ENCODE measurements at places on chromosomes 2 and 18.
A peak's percentile ranks its signal among the peaks of the same experiment; 100 is the strongest.

GRCh38 chr2:86628091-86628522, 4.4 kb upstream of the RNF103 start:
- no peak for DNase-seq

DNA sequence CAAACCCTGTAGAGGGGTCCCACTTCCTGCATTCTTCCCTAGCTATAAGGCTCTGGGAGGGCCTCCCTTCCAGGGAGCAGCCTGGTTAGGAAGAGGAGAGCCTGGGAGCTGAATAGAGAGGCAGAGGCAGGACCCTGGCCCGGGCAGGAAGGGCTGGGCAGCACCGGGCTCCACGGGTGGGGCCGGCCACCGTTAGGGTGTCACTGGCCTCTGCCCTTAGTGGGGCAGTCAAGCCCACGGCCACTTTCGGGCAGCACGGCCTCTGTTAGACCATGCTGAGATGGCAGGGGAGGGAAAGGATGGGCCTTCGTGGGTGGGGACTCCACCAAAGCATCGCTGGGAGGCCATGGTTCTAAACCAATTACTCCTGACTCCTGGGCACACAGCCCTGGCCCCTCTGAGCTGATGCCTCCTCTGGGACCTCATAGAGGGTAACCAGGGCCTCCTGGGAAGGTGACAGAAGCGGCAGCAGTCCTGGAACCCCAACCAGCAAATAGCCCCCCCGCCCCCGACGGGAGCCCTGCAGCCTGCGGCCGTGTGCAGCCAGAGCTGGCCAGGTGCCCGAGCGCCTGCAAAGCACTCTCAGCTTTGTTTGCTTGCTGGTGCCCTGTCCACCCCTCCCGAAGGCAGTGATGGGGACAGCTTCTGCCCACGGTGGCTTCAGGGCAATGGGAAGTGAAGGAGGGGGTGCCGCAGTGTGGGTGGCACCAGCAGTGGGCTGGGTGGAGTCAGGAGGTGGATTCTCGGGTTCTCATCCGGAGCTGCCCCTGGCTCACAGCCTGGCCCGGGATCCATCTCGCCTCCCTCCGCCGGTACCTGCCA, 16.3 kb upstream of the HPCAL1 start:
- no peak for DNase-seq

GRCh38 chr2:171939058-171939742, 16.9 kb downstream of the HAT1 start:
- no peak for DNase-seq

DNA sequence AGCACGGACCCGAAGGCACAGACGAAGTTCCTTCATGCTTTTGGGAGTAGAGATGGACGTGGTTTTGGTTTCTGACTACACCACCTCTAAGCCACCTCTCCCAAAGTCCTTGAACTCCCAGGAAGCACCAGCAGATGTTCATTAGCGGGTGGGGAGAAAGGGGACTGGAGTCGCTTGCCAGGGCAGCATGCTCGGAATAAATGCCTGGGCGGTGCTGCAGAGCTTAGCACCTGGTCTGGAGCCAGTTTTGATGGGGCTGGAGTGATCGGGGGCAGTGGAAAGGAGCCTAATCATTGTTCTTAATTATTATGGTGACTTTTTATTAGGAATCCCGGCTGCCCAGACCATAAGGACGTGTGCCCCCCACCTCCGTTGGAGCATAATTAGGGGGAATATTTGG, 220.8 kb downstream of the TFCP2L1 start:
- DNase-seq, result no peak

GRCh38 chr2:169038338-169038757, 7.2 kb upstream of the ABCB11 start:
- no peak for DNase-seq

- no peak for DNase-seq
Observed at GRCh38 chr2:38627391-38627790, 24.7 kb upstream of the HNRNPLL start.

GRCh38 chr2:6309415-6310255, 556.1 kb downstream of the CMPK2 start:
- DNase-seq, result no peak

DNA sequence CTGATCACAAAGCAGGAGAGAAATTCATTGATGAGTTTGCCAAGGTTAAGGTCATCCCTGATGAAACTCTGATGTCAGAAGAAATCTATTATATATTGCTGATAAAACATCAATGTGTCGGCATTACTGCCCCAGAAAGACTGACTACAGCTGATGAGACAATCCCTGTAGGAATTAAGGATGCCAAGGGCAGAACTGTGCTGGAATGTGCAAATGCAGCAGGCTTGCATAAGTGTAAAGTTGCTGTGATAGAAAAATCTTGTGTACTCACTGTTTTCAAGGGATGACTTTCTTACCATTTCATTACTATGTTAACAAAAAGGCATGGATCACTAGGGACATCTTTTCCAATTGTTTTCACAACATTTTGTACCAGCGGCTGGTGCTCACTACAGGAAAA, 19.7 kb upstream of the MARCO start:
- DNase-seq, result no peak

GRCh38 chr2:20416723-20417122, 30.2 kb upstream of the RHOB start:
- no peak for DNase-seq

GRCh38 chr2:30216157-30216556, 15.2 kb upstream of the LBH start:
- DNase-seq, result no peak

DNA sequence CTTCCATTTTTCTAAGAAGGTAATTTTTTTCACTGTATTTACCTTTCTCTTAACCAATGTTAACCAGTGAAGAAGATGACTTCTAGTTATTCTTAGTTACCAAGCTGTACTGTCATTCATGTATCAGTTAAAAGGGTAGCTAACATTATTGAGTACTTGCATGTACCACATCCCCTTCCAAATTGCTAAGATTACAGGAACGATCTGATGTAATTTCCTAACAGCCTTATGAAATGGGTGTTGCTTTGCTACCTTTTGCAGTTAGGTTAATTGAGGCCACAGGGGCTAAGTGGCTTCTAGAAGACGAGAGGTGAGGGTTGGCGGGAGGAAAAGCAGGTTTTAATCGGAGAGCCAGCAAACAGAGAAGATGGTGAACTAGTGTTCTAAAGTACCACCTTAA, 1.8 kb upstream of the SULT6B1 start:
- DNase-seq, result no peak

- DNase-seq, result no peak
Observed at GRCh38 chr18:49745045-49746014, 68.0 kb downstream of the ACAA2 start.

DNA sequence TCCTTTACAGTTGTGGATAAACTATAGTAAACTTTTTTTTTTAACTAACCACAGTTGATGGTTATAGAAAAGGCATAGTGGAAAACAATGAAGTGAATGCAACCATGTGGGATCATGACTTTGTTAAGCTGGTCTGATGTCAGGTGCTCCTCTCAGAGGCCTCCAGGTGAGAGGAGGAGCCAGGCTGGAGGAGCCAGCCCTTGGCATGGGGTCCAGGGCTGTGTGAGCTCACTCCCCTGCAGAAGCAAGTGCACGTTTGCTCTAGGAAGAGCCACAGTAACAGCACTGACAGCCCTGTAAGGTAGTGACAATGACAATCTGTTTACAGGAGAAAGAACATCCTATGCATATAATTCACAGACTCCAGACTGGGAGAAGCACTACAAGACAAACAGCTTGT, 5.7 kb downstream of the PPP1R7 start:
- DNase-seq, result no peak

DNA sequence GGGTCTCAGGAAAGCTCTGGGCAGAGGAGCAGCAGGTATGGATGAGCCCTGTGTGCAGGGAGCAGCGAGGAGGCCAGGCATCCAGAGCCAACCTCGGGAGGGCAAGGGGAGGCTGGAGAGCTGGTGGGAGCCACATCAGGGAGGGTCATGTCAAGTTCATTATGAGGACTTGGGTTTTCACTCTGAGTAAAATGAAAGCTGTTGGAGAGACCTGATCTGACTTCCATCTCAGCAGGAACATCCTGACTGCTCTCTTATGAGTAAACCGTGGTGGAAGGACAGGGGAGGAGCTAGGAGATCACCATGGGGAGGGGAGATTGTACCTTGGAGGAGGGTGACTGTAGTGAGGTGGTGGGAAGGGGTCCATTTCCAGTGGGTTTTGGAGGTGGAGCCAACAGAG, 209.8 kb downstream of the LDLRAD4 start:
- no peak for DNase-seq

GRCh38 chr2:222903234-222904220, 42.7 kb downstream of the ACSL3 start:
- peak; percentile 53 for DNase-seq

- no peak for DNase-seq
Observed at GRCh38 chr2:223625652-223626051, 23.5 kb upstream of the SCG2 start.

- no peak for DNase-seq
Observed at GRCh38 chr2:119294671-119295070, 71.0 kb downstream of the STEAP3 start.

GRCh38 chr2:7513834-7514233, 596.6 kb downstream of the RNF144A start:
- DNase-seq, result no peak

DNA sequence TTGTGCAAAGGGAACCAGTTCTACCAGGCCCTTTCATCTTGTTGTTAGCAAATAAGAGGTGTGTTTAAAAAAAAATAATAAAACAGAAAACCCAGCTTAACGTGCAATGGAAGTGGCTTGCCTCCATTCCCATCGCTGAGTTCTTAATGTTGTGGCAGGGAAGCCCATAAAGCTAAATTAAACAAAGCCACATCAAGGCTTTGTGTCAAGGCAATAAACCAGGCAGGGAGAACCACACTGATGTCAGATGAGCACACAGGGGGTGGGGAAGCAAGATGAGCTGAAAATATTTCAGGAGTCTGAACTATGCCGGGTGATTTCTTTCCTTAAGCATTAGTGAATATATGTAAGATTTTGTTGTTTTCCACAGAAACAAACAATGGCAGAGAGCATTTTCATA, 73.5 kb downstream of the PHLPP1 start:
- DNase-seq, result no peak

GRCh38 chr2:102080451-102081242, 61.9 kb upstream of the IL1R1 start:
- no peak for DNase-seq

- peak; percentile 42 for DNase-seq
Observed at GRCh38 chr2:53672881-53673522, 94.6 kb upstream of the CHAC2 start.

DNA sequence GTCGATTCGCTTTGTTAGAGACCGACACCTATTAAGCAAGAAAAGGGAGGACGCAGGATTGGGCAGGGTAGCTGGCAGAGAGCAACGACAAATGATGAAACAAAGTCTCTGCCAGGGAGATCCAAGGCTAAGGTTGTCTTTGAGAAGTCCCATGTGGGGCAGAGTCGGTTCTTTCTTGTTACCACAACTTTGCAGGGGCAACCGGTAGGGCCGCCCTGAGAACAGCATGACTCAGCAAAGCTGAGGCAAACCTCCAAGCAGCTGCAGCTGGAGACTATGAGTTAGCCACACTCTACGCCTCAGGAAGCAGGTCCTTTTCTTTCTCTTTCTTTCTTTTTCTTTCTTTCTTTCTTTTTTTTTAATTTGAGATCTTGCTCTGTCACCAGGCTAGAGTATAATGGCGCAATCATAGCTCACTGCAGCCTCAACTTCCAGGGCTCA, 452.3 kb upstream of the ID2 start:
- DNase-seq, result peak; percentile 72

DNA sequence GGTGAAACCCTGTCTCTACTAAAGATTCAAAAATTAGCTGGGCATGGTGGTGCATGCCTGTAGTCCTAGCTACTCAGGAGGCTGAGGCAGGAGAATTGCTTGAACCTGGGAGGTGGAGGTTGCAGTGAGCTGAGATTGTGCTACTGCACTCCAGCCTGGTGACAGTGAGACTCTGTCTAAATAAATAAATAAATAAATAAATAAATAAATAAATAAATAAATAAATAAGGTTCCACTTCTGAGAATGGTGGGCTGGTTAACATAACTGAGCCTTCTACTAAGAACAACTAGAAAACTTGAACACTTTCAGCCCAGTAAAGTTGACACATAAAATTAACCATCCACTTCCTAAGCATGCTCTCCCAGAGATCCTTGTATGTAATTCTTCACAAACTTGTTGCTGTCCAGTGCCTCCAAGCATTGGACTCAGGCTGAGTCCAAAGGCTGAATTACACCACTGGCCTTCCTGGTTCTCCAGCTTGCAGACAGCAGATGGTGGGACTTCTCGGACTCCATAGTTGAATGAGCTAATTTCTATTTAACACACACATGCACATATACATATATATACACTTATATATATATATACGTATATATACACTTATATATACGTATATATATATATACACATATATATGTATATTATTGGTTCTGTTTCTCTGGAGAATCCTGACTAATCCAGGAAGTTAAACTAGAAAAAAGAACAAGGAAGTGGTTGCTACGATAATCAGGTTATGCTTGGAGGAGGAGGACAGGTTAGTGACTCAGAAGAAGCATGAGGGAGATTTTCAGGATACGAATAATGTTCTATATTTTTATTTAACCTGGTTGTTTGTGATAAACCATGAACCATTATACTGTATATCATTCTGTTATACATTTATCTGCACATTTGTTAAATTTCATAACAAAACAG, 348.8 kb downstream of the METTL4 start:
- no peak for DNase-seq

DNA sequence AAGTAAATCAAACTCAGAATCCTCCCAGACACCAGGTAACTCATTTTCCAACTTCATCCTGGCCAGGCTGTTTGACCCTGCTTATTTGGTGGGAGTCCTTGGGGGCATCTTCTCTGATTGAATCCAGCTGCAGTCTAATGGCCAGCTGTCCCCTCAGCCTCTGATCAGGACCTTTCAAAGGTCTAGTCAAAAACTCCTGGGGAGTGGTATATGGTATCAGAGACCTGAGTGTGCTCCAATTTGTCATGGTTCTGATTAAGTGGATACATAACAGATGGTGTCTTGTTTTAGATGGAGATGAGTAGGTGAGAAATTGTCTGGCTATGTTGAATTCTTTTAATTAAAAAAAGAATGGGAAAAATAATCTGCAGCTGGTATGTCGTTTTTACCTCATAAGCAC, 842.6 kb upstream of the ACVR2A start:
- no peak for DNase-seq

DNA sequence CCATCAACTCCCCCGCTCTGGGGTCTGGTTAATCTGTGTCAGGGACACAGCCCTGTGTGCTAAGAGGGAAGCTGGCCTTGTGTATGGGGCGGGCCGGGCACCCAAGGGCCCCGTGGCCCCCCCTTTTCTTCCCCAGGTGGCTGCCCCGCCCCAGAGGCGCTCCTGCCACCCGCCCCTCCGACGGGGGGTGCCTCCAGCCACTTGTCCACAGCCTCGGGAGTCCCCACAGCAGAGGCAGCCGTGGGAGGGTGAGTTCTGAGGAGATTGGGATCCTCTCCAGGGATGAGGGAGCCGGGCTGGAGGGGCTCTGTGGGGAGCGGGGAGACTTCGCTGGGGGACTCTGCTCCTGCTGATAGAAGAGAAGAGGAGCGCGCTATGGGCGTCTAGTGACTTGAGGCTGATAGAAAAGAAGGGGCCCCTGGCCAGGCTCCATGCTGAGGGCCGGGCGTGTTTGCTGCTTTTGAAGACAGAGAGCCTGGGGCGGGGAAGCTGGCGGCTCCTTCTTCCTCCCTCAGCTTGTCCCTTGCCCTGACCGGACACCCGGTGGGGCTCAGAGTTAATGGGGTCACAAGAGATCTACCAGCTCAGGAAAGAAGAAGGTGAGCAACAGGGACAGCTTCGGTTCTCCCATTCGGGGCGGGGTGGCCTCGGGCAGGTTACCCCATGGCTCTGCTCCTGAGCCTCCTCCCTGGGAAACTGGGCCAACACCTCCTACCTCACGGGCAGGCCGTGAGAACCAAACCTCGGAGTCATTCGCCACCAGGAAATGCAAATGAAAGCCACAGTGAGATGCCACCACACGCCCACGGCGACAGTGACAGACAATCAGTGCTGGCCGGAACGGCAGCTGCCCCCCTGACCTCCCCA, 89.4 kb upstream of the TAF1B start:
- DNase-seq, result no peak
